ENCODE measurements at places on chromosomes 5 and 9. TPM values are rescaled to one million over a fixed set of nuclear protein-coding genes. Genes with fewer than 3 reads are reported as not detected.

CDC25C gene
- total RNA-seq = 7.9 TPM

ELOVL7 gene
- 1.1 TPM for total RNA-seq

KIF4B gene
- 0.07 TPM for total RNA-seq

TSSK1B gene
- total RNA-seq = not detected

AFF4 gene
- total RNA-seq = 32.3 TPM

MLLT3 gene
- total RNA-seq = 26.5 TPM

SPINK6 gene
- not detected for total RNA-seq

MYOZ3 gene
- total RNA-seq = 0.07 TPM

PKN3 gene
- total RNA-seq = 24.3 TPM

- no peak for DNase-seq
These were observed 473.7 kb downstream of the ARHGEF28 start for GRCh38 chr5:74099538-74100267.

- no peak for DNase-seq
These were observed 97.4 kb downstream of the TMC1 start for GRCh38 chr9:72618811-72619210.

DNA sequence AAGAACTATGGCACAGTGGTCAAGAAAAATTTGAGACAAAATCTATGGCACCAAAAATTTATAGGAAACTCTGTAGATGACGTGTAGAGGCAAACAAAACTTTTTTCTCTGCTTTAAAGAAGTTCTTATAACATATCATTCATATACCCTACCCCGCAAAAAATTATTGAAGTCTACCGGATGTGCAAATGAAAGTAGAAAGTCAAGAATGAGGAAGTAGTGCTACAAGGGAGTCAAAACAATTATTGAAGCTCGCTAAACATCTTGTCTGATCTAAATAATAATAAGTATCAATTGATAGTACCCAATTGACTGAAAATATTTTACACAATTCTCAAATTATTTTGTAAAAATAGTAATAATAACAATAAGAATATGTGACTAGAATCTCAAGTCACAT lies 398.5 kb downstream of the TAF11L14 start:
- no peak for DNase-seq

DNA sequence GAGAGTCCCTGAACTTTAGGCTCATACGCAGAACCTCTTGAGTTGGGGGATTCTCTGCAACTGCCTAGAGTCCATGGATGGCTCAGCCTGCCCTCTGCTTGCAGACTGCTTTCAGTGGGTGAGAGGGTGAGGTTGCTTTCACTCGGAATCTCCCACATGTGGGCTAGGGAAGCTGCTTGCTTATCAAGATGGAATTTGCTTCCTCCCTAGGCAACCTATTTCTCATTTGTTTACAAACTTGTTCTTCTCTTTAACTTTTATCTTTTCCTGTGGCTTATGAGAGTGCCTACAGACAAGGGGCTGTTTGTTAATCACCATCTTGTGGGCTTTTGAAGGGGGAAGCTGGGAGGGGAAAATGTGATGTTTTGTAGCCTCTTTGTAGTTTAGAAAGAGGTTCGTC lies 10.0 kb downstream of the TLE4 start:
- DNase-seq = peak; percentile 71

- DNase-seq = no peak
These were observed 43.7 kb downstream of the TEX10 start for GRCh38 chr9:100308965-100309564.

DNA sequence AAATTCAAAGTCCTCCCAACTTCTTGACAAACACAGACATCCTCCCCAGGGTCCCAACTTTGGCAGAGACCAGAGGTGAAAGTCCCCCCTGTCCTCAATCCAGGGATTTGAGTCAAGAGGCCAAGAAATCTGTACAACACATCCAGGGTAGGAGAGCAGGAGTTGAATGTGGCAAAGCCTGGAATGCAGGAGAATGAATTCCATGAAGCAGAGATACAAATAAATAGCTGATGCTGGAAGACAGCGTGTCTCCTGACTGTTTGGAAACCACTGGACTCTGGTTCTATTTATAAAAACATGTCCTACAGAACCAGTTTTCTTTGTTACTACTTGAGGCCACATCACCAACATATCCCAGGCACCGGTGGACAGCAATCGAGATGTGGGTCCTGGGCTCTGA lies 43.7 kb upstream of the SLIT3 start:
- DNase-seq = no peak

- peak; percentile 74 for DNase-seq
These were observed 30.2 kb downstream of the PTPN3 start for GRCh38 chr9:109467936-109468335.

GRCh38 chr5:32258424-32258823 lies 54.3 kb downstream of the MTMR12 start:
- DNase-seq = no peak

DNA sequence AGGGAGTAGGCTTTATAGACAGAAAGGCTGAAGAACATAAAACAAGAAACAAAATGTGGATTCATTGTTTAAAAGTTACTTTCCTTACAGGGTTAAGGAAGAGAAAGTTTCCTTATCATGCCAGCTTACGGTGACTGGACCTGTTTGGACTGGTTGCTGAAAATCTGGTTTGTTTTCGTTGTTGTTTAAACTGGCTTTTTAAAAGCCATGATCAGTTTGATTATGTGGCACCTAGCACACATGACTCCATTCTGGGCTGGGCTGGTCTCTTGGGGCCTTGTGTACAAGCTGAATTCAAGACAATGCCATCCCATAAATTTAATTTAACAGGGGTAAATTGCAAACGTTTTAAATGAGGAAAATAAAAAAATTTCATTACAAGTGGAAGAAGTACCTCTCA lies 18.4 kb upstream of the ZNF474 start:
- no peak for DNase-seq

DNA sequence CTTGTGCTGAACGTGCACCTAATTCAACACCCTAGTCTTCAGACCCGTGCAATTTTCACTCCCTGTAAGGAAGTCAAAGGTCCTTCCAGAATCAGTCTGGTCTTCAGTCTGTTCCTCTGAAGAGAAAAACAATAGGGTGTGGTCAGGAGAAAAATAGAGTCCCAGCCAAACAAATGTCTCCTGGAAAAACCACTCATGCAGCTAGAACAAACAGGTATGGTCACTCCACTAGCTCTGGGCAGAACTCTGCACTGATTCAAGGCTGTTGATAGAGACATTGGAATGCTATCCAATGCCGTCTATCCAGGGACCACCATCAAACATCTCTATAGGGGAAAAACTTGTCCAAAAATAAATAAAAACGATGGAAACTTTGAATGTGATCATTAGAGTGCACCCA lies 81.8 kb upstream of the MAP3K1 start:
- no peak for DNase-seq

DNA sequence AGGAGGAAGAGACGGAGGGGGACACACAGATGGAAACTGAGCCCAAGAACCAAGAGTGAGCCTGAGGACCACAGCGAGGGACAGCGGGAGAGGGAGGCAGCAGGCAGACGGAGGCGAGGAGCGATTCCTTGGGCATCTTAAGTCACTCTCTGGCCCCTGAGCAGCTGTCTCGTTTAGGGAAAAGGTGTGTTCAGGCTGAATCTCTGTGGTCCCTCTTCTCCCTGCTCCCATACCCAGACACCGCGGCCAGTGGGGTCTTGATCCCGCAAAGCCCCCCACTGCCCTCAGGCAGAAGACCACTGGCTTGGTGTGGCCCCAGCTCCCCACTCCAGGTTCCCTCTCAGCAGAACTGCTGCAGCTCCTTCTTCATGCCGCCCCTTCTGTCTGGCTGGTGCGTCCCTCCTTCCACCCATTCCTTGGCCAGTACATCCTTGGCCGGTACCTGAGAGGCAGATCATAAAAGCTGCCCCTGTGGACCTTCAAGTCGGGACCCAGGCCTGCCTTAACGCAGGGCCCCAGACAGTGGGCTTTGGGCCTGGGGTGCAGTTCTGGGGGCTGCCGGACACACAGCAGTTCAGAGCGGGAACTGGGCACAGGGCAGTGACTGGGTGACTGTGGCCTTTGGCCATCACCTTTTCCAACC lies 5.8 kb upstream of the RALGDS start:
- DNase-seq = no peak

- DNase-seq = no peak
These were observed 50.1 kb upstream of the CD180 start for GRCh38 chr5:67246546-67247268.

- DNase-seq = peak; percentile 57
These were observed 191.6 kb upstream of the MSX2 start for GRCh38 chr5:174532455-174533453.

GRCh38 chr5:108763222-108763916 lies 15.7 kb downstream of the FER start:
- no peak for DNase-seq

DNA sequence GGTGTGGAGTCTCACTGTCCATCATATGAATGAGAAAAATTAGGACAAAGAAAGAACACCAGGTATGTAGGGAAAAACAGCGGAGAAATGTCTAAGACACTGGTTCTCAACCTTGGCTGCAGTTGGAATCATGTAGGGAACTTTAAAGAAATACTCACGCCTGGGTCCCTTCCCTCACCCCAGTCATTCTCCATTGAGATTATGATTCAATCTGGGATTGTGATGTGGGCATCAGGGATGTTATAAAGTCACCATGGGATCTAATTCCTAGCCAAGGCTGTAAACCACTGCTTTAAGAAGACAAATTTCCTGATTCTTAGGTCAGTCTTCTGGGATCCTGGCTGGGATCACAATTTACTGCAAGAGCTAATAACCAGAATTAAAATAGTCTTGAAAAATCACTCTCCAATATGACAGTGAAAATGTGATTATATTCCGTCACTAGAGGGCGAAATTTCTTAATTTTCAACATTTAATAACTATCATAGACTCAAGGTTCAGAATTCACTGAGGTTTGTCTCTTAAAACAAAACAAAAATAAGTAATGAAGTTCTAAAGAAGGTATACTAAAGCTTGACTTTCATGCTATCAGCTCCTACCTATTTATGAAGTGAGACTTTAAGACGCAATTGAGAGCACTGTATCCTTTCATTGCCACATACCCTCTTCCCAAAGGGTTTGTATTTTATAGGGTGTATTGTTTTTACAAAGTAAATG lies 60.5 kb downstream of the GLDC start:
- DNase-seq = no peak

- DNase-seq = no peak
These were observed 146.4 kb upstream of the SHB start for GRCh38 chr9:38215465-38215864.

DNA sequence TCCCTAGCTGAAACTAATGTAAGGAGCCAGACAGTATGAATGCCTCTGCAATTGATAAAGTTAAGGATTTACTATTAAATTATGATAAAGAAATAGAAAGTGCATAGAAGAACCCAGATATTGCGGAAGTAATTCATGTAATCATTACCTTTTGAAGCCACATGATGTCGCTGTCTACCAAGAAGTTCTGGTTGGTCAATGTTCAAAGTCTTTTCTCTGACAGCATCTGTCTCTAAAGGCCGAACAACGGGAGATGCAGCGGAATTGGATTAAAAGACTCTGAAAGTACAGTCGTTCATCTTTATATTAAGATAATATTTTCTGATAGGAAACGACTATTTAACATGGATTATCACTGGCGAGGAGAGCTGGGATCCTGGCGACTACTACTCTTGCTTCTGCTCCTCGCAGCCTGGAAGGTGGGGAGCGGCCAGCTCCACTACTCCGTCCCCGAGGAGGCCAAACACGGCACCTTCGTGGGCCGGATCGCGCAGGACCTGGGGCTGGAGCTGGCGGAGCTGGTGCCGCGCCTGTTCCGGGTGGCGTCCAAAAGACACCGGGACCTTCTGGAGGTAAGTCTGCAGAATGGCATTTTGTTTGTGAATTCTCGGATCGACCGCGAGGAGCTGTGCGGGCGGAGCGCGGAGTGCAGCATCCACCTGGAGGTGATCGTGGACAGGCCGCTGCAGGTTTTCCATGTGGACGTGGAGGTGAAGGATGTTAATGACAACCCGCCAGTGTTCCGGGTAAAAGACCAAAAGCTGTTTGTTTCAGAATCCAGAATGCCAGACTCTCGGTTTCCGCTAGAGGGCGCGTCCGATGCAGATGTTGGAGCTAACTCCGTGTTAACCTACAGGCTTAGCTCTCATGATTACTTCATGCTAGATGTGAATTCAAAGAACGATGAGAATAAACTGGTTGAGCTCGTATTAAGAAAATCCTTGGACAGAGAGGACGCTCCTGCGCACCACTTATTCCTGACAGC lies at the start of gene PCDHA8:
Gene PCDHA8, plus strand, starts transcription at position 210 of the 985 bp plus-strand sequence. Its CDS starts 135 bp downstream, at position 345.
- DNase-seq = peak; percentile 61

- no peak for DNase-seq
These were observed 13.9 kb upstream of the GPX8 start for GRCh38 chr5:55146080-55146479.

DNA sequence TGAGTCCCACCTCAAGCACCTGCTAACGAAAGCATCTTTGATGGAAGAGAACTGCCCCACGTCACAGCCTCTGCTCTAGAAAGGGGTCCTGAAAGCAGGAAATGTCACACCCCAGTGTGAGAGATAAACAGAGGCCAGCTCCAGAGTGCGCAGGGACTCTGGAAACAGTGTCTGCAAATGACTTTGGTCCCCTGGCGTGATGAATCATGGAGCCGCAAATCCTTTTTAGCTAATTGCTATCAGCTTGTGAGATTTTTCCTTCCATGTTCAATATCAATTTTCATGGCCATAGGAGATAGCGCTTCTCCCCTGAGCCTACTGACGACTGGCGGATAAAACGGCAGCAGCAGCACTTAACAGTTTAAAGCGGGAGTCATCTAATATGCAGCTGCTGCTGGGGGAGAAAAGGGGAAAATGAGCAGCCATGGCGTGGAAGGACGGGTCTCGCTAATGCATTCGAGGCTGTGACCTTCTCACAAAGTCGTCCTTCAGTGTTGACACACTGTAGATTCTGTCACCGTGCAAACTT lies 209.6 kb upstream of the IRX1 start:
- peak; percentile 22 for DNase-seq

DNA sequence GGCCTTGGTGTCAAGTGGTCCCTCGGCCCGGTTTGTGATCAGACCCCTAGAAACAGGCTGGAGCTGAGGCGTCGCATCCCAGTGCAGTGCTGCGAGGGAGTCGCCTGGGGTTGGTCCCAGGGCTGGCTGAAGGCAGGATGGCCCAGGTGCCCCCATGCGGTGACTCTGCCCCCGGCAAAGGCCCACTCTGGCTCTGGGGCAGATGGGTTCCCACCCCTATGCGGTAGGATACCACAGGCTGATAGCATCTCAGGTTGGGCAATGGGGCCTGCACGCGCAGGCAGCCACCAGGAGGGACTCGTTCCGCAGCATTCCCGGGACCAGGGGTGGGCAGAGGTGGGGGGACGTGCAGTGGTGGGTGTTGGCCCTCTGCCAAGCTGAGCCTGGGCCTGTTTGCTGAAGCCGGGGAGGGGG lies 86.0 kb downstream of the RXRA start:
- no peak for DNase-seq

DNA sequence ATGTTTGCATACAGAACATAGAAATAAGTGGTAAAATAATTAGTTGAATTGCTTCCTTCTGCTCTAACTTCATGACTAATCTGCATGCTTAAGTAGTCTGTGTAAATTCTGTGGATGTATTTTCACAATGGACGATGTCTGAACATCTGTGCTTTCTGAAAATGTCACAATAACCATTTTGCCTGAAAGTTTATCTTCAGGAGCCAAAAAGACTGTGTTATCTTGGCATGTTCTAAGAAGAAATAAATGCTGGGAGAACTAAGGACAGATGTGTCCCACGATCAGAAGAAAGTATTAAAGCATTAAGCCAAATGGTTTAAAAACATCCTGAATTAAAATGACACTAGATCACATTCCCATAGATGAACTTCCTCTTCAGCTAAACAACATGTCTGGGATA lies 397.6 kb downstream of the SPOCK1 start:
- no peak for DNase-seq

Measured in activated CD4-positive, alpha-beta T cell treated with anti-CD3 and anti-CD28 coated beads, Interleukin-2, amount 10 ng/mL, durations not matched to agents 24 days and 14 days (primary cell).